ENCODE measurements at places on chromosomes 2 and 18. TPM values are rescaled to one million over a fixed set of nuclear protein-coding genes. Genes with fewer than 3 reads are reported as not detected.

Gene GAL3ST2
- not detected for total RNA-seq

Gene SERPINB3
- total RNA-seq: not detected

Gene TTC27
- 13.1 TPM for total RNA-seq

Gene AAMP
- total RNA-seq: 132 TPM

Gene NDUFAF7
- 13.0 TPM for total RNA-seq

Gene EFEMP1
- total RNA-seq: 12,559 TPM

Gene M1AP
- total RNA-seq: not detected

Gene LBX2
- 1.3 TPM for total RNA-seq

Gene C2orf80
- not detected for total RNA-seq

Gene LRRC30
- total RNA-seq: not detected

Gene FASTKD2
- total RNA-seq: 21.0 TPM

Gene UGT1A3
- total RNA-seq: not detected

Gene CDH2
- total RNA-seq: 4.7 TPM

Gene PRSS56
- total RNA-seq: not detected

Gene UGT1A8
- total RNA-seq: not detected

Gene COLEC11
- total RNA-seq: 0.57 TPM

Gene RAB17
- total RNA-seq: 6.8 TPM

Gene CD8B2
- not detected for total RNA-seq

Gene USP14
- total RNA-seq: 14.2 TPM
